ENCODE measurements at places on chromosomes 3 and 15.

DNA sequence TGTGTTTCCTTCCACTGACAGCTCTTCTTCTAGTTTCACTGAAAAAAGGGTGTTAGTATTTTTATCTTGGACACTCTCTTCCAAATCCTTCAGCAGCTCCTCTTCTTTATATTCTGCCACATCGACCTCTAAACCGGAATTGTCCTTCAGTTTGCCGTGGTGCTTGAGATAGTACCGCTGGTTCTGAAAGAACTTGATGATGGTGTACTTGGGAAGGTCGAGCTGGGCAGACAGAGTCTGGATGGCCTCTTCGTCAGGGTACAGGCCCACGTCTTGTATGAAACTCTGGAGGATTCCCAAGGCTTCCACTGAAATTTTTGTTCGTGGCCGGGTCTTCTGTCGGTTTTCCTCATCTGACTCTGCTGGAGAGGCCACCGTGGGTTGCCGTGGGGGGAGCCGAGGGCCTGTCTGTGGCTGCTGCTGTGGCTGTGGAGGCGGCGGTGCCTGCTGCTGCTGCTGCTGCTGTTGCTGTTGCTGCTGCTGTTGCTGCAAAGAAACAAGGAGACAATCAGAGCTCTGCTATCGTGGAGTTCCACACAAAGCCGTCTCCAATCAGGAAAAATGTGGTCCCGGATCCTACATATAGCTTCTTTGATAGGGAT, 75.8 kb downstream of the SATB1 start:
- no peak for DNase-seq

- DNase-seq: no peak
These were observed 28.2 kb upstream of the MGA start for GRCh38 chr15:41631880-41632470.

- no peak for DNase-seq
These were observed 26.6 kb downstream of the EHD4 start for GRCh38 chr15:41945731-41946130.

- DNase-seq: no peak
These were observed 71.3 kb downstream of the RASA2 start for GRCh38 chr3:141557961-141558706.
